ENCODE measurements at places on chromosomes 7 and 10.

DNA sequence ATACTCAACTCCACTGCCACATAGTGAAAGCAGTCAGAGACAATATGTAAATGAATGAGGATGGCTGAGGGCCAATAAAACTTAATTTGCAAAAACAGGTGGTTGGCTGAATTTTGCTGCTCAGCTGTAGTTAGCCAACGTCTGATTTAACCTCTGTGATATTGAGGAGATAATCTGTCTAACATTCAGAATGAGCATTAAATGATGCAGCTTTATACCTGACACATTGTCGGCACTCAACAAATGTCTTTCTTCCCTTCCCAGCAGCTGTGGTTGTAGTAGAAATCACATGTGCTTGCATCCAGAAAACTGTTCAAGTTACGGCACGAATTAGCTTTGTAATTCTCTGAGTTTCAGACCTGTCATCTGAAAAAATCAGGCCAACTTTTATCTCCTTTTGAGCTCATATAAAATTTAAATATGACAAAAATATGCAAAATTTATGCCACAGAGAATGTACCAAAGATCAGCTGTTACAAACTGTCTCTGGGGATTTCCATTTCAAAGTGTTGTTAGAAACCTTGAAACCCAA lies 1239.7 kb downstream of the GATA3 start:
- H3K36me3 ChIP-seq = no peaks in the 10 kb centered on the region
- H3K27ac ChIP-seq = no peak overlapping the region
- DNase-seq = no peak
- H3K27me3 ChIP-seq = no peaks in the 10 kb centered on the region
- H3K4me1 ChIP-seq = no peaks in the 10 kb centered on the region
- H3K4me3 ChIP-seq = no peak overlapping the region

DNA sequence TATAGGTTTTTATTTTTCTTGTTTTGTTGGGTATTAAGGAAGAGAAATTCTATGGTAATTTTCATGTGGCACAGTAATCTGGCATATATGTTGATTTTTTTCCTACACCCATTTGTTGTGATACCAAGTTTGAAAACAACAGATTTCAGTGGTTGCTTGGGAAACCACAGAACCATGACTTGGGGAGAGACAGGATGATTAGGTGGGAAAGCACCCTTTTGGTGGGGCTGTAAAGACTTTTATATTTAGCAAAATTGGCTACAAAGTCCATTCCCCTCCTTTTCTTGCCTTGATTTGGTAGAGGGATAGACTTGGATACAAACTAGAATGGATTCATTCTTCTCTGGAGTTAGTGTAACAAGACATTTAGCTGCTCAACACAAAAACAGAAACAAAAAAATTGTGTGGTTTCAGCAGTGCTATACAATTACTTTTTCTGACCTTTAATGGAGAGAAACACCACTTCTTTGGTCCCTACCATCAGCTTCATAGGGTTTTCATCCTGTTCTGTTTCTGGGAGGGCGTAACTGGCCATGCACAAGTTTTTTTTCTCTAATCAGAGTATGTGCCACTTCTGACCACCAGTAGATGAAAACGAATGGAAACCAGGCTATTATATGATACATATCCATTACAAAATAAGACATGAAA lies 52.7 kb downstream of the FIGNL1 start:
- H3K36me3 ChIP-seq = no peaks in the 10 kb centered on the region
- no peak overlapping the region for H3K4me3 ChIP-seq
- no peak for DNase-seq
- H3K4me1 ChIP-seq = no peaks in the 10 kb centered on the region
- H3K27me3 ChIP-seq = peaks cover 21% of the 10 kb centered on the region

DNA sequence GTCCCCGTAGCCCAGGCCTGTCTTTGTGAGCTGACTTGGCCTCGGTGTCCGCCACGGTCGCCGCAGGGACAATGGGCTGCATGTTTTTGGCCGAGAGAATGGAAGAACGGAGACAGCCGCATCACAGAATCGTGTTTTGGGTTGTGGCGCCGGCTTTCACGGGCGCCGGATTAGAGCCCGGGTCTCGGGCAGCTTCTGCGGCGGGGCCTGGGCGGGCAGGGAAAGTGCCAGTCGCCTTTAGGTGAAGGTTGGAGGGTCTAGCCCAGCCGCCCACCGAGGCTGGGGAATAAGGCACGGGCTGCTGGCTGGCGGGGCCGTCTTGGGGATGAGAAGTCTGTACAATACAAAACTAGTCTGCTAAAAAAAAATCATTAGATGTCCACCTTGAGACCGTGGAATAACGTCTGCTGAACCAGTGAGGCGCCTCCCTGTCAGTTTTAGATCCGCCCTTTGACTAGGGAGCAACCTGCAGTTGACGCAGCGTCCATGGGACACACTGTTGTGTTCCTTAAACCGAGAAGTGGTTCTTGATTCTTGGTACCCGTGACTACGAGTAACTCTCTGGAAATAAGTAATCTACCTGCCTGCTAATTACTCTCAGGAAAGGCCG lies 577 bp downstream of the DNAJB9 start:
- peak; percentile 50 for DNase-seq
- H3K27me3 ChIP-seq = no peaks in the 10 kb centered on the region
- peaks cover 58% of the 10 kb centered on the region for H3K4me1 ChIP-seq
- H3K4me3 ChIP-seq = peak overlapping the region; percentile 82
- H3K36me3 ChIP-seq = no peaks in the 10 kb centered on the region

- peaks cover 66% of the 10 kb centered on the region for H3K4me1 ChIP-seq
- H3K27ac ChIP-seq = peak overlapping the region; percentile 99
- peak; percentile 40 for DNase-seq
- H3K36me3 ChIP-seq = no peaks in the 10 kb centered on the region
- H3K4me3 ChIP-seq = no peak overlapping the region
Measured at GRCh38 chr7:44258865-44259546, 58.2 kb downstream of the YKT6 start.

DNA sequence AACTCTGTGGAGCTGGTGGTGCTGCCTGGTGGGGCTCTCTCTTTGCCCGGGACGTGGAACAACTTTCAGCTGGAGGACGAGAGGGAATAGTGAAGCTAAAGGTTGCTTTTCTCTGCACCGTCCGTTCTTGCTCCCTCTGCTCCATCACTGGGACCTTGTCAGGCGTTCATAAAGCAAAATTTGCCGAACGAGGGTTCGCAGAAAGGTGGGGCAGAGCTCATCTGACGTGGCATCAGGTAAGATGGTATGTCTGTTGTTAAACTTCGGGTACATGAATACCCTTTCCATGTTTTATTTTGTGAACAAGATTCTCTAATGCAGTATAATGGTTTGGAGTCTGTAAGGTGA lies 416 bp downstream of the BBS9 start:
- peak overlapping the region; percentile 96 for H3K4me3 ChIP-seq
- peaks cover 15% of the 10 kb centered on the region for H3K4me1 ChIP-seq
- no peak for DNase-seq
- no peaks in the 10 kb centered on the region for H3K36me3 ChIP-seq
- peak overlapping the region; percentile 91 for H3K27ac ChIP-seq

DNA sequence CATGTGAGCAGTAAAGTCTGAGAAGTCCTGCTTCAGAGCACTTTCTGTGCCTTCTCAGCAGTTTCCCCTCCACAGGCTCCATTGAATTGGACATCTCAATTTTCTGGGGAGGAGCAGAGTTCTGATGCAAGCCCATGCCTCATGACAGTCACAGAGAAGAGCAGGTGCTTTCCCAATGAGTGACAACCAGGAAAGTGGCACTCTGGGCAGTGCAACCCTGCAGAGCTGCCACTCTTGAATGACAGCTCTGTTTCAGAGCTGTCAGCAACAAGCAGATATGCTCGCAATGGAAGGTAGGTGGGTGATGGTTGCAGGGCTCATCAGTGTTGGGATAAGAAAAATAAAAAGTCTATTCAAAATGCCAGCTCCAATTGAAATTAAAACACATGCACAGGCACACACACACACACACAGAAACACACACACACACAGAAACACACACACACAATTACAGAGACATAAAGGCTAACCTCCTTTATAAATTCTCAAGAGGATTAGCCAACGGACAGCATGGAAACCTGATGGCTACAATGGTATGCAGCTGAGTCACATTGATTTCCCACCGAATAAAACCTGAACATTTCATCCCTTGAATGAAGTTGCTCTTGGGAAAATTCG lies 50.5 kb downstream of the C10orf67 start:
- H3K36me3 ChIP-seq = no peaks in the 10 kb centered on the region
- no peak overlapping the region for H3K27ac ChIP-seq
- DNase-seq = no peak
- H3K4me3 ChIP-seq = no peak overlapping the region
- H3K27me3 ChIP-seq = peaks cover 3% of the 10 kb centered on the region
- H3K4me1 ChIP-seq = no peaks in the 10 kb centered on the region

GRCh38 chr10:72173262-72173618 lies 42.6 kb upstream of the ANAPC16 start:
- peaks cover 19% of the 10 kb centered on the region for H3K4me1 ChIP-seq
- H3K27ac ChIP-seq = peak overlapping the region; percentile 64
- DNase-seq = no peak

DNA sequence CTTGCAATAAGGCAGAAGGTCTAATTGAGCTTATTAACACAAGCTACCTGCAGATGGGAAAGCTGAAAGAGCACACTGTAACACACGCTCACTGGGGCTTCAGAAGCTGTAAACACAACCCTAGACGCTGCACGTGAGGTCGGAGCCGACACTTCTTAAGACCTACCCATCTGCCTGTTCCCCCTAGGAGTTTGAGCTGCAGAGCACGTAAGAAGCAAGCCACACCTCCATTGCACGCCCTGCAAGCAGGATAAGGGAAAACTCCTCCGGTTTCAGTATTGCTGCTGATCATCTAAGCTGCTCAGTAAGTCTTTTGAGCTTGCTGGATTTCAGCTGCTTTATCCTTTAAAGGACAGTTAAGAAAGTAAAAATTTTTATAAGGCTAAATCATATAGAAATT lies 244.0 kb upstream of the ZWINT start:
- no peak for DNase-seq
- H3K4me1 ChIP-seq = no peaks in the 10 kb centered on the region
- no peaks in the 10 kb centered on the region for H3K27me3 ChIP-seq
- no peak overlapping the region for H3K4me3 ChIP-seq
- H3K36me3 ChIP-seq = no peaks in the 10 kb centered on the region

- H3K36me3 ChIP-seq = no peaks in the 10 kb centered on the region
- H3K4me3 ChIP-seq = no peak overlapping the region
- no peaks in the 10 kb centered on the region for H3K4me1 ChIP-seq
- no peak for DNase-seq
Measured at GRCh38 chr7:122972056-122972455, 23.4 kb downstream of the TAS2R16 start.

DNA sequence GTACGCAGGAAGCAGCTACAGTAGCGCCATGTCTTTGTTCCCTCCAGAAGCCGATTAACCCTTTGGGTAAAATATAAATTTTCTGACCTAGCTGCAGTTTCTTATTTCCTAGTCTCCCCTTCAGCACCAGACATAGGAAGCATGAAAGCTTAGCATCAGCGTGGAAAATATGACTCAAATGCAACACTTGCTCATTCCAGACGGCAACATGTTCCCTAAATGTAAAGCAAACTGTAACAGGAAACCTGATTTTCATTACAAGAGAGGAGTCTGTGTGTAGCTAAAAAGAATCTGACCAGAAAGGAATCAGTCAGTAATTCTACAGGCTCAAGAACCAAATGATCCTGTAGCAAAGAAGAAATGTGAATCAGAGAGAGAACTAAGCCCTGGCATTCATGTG lies 219.2 kb downstream of the C7orf25 start:
- H3K36me3 ChIP-seq = no peaks in the 10 kb centered on the region
- no peak overlapping the region for H3K4me3 ChIP-seq
- no peak for DNase-seq
- peaks cover 12% of the 10 kb centered on the region for H3K4me1 ChIP-seq
- no peaks in the 10 kb centered on the region for H3K27me3 ChIP-seq

DNA sequence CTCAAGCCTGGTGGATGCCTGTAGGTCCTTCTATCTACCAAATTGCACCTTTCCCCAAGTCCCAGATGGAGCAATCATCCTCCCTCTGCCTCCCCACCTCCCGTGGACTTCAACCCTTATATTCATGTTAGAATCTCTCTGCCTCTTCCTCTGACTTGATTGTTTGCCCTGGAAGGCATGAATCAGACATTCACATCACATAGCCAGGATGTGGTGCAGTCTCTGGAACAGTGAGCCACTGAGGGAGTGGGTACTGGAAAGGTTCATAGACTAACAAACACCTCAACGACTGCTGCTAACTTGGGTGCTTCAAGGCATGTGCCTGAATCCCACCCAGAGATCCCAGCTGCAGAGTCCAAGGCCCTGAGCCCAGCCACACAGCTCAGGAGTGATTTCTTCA lies 494.0 kb downstream of the TNS3 start:
- no peak overlapping the region for H3K4me3 ChIP-seq
- DNase-seq = no peak
- no peaks in the 10 kb centered on the region for H3K36me3 ChIP-seq
- no peaks in the 10 kb centered on the region for H3K27me3 ChIP-seq

DNA sequence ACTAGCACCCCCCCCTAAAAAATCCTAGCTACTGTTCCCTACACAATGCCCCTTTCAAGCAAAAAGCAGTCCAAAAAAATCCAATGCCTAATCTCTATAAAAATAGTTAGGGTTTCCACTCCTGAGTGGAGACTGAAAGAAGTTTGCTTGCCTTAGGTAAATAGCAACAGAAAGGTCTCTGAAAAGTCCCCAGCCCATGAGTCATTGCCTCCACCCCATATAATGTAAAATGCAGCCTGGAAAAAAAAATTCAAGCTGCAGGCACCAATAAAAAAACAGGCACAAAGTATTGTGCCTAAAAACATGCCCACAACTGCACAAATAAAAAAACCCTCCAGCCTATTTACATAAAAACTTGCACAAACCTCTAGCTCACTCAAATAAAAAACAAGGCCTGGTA lies 47.5 kb downstream of the ZNF680 start:
- DNase-seq = no peak
- no peaks in the 10 kb centered on the region for H3K36me3 ChIP-seq
- H3K4me1 ChIP-seq = no peaks in the 10 kb centered on the region
- H3K4me3 ChIP-seq = no peak overlapping the region
- no peak overlapping the region for H3K27ac ChIP-seq

- no peaks in the 10 kb centered on the region for H3K36me3 ChIP-seq
- peak overlapping the region; percentile 79 for H3K27ac ChIP-seq
- H3K4me1 ChIP-seq = peaks cover 76% of the 10 kb centered on the region
- no peak for DNase-seq
- no peak overlapping the region for H3K4me3 ChIP-seq
Measured at GRCh38 chr10:49290607-49291006, 8.4 kb upstream of the C10orf71 start.

DNA sequence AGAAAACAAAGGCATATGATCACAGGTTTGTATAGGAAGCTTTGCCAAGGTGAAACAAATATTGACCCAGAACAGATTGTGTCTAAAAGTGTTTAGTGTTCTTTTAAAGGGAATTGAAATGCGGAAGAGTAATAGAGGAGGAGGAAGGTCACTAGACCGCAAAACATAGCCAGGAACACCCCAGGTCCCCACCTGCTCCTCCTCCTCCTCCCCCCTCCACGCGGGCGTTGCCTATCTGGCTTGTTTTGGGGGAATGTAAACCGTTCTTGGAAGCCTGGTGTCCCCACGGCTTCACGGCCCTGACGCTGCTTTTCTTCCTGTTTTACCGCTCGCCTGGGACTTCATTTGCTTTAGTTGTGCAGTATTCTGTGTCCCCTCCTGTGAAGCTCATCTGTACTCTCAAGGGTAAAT lies 81.0 kb upstream of the PFKP start:
- H3K27me3 ChIP-seq = peaks cover 15% of the 10 kb centered on the region
- no peaks in the 10 kb centered on the region for H3K4me1 ChIP-seq
- no peak for DNase-seq
- H3K27ac ChIP-seq = no peak overlapping the region
- H3K4me3 ChIP-seq = no peak overlapping the region

GRCh38 chr7:138900035-138900828 lies 81.0 kb downstream of the KIAA1549 start:
- H3K4me3 ChIP-seq = no peak overlapping the region
- H3K36me3 ChIP-seq = no peaks in the 10 kb centered on the region
- H3K4me1 ChIP-seq = no peaks in the 10 kb centered on the region
- DNase-seq = no peak
- no peak overlapping the region for H3K27ac ChIP-seq
- no peaks in the 10 kb centered on the region for H3K27me3 ChIP-seq
